ENCODE measurements at places on chromosomes 4 and X.

- no peak for DNase-seq
These were observed 82.2 kb downstream of the SUPT20HL2 start for GRCh38 chrX:24231641-24232179.

GRCh38 chr4:52586069-52586468 is 73.0 kb downstream of the USP46 start:
- DNase-seq = no peak

- no peak for DNase-seq
These were observed 3.8 kb downstream of the TET2 start for GRCh38 chr4:105150503-105150902.

GRCh38 chrX:17470136-17470535 is 95.1 kb downstream of the NHS start:
- DNase-seq = no peak

- no peak for DNase-seq
These were observed 260.9 kb upstream of the RPS6KA3 start for GRCh38 chrX:20527558-20528011.

DNA sequence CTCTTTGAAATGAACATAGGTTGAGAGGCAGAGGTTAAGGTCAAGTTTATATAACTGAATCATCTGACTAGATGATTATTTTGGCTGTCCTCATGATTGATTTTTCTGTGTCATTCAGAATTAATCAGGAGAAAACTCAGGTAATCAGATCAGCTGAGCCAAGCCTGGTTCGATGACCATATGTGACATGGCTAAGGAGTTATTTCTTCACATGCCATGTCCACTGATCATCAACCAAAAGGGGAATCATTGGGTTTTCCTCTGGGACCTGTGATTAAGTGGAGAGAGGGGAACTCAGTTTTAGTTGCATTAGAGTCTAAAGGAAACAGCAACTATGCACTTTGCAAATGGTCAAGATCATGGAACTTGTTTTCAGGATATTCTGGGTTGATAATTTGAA is 20.3 kb upstream of the PACRGL start:
- no peak for DNase-seq

GRCh38 chr4:99462875-99463464 is 27.8 kb upstream of the ADH7 start:
- peak; percentile 32 for DNase-seq

DNA sequence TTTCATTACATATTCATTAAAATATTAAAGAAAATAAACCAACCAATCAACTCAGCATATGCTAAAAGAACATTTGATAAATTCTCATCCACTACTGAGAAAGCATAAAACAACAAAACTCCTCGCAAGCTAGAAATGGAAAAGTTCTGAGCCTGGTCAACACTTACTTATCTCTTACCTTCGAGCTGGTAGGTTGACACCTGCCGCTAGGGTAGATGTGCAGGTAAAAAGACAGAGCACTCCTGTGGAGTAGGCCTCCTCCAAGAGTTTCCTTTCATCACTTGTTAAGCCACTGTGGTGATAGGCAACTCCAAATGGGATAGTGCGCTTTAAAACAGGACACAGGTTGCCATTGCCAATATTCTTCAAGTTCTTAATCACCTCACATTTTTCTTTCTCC is 18.9 kb downstream of the HELQ start:
- DNase-seq = no peak

DNA sequence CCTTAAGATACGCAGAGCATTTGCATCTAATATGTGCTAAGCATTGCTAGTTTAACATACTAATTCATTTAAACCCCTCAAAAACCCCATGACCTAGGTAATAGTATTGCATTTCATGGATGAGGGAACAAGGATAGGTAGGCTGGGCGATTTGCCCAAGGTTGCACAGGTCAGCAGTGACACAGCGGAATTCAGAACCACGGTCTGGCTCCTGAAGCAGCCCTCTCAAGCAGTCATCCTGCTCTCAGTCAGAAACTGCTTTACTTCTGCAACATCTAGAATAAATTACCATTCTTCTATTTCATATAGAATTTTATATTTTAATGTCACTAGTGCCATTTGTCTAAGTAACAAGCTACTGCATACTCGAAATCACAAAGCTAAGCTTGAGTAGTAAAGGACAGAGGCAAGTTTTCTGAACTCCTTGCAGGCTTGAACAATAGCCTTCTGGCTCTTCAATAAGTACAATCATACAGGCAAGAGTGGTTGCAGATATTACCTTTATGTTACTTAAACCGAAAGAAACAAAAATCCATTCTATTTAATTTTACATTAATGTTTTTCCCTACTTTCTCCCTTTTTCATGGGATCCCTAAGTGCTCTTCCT is 555 bp upstream of the SPP1 start:
- DNase-seq = no peak

GRCh38 chrX:131918839-131919238 is 104.3 kb upstream of the STK26 start:
- DNase-seq = no peak

GRCh38 chr4:101252721-101253120 is 94.6 kb downstream of the PPP3CA start:
- no peak for DNase-seq

DNA sequence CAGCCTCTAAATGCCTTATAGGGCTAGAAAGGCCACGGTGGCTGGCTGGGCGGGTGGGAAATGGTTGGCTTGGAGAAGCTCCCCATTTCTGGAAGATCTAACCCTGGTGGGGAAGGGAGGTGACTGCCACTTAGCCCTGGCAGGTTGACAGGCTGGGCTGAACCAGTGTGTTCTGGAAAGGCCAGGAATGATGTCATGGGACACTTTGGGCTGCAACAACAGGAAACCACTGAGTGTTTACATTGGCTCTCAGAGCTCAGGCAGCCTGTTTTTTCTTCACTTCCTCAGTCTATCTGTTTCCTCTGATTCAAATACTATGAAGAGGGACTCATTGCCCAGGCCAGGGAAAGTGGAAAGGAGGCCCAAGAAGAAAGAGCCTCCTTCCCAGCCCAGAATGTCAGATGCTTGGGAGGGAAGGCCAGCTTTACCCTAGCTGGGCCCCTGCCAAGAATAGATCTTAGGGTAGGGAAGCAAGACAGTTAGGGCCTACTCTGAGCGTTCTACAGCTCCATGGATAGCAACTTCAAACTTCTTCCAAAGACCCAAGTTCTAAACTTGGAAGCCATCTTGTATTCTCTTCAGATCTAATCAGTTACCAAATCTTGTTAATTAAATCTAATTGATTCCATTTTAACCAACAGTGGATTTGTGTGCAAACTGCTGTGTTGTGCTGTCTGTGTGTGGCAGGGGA is 65.8 kb upstream of the MSN start:
- no peak for DNase-seq

DNA sequence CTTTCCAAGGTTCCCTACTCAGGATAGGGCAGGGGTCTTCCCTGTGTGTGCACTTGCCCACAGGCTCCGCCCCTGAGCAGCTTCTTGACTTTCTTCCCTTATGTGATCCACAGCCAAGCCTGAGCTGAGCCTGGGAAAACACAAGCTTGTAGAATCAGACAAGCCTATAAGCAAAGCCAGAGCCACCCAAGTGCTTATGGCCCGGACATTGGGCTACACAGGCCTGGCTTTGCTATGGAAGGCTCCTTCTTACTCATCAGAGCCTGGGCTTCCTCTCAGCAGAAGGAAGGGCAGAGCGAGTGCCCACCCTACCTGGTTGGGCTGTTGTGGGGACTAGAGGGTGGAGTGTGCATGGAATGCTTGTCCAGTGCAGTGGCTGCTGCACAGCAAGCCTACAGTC is 1.3 kb upstream of the TNIP2 start:
- DNase-seq = no peak

- no peak for DNase-seq
These were observed 5.5 kb downstream of the GSTCD start for GRCh38 chr4:105714071-105714521.

- no peak for DNase-seq
These were observed 255.5 kb downstream of the BMPR1B start for GRCh38 chr4:95013236-95013635.

DNA sequence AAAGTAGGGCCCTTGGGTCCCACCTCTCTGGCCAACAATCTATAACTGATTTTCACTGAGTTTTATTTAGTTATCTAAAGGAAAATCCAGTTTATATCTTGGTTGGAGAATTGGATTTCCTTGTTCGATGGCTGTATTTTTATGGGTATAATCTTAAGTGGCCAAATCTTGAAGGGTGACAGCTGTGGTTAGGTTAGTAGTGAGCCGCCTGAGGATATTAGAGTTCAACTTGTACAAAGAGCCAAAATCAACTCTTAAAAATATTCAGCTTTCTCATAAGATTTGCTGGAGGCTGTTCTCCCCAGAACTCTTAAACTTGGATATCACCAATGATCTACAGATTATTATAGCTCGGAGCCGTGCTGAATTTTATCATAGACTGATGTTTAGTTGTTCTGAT is 54.6 kb upstream of the UNC5C start:
- no peak for DNase-seq

DNA sequence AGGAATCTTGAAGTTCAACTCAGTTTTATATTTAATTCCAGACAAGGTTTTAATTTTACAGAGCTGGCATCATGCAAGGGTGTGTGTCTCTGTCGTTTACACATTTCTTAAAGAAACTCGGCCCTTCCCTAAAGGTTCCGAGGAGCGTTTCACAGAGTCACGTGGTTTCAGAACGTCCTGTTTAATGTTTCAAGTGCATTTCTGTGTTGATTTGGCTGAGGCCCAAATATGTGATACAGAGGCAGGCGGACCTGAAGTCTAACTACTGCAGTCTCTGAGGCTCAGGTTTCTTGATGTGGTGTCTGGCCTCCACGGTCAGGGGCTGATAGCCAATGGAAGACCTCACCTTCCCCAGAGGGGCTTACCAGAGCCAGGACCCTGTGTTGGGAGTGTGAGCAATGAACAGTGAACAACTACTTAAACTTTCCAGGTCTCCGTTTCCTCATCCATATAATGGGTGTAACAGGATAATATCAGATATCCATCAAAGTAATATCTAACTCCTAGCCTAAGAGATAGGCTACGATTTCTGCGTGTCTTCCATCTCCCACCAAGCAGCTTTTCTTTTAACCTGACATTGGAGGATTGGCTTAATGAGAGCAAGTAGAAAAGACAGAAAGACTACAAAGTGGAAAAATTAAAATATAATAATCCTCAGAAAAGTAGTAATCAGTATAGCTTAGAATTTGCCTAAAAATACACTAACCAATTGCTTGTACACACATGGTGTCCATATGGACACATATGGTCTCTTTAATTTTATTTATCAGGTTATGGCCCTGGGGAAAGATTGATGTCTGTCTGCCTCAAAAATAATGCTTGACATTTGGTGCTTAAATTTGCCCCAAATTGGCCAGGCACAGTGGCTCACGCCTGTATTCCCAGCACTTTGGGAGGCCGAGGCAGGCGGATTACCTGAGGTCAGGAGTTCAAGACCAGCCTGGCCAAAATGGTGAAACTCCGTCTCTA is 50.0 kb upstream of the TRIM2 start:
- no peak for DNase-seq

DNA sequence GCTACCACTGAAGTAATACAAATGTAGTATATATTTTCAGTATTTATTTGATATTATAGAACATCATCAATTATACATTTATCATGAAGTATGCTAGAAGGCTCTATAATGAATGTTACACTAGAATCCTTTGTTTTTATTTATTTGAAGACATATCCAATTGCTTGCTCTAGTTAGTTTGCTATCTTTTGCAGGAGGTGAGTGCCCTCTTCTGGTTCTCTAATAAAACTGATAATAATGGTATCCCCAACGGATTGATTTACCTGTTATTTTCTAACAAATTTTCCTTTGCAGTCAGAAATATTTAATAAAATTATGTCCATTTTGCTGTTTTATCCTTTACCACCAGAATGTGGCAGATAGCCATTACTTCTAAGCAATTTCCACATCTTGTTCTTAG is 274.3 kb upstream of the TACR3 start:
- no peak for DNase-seq

DNA sequence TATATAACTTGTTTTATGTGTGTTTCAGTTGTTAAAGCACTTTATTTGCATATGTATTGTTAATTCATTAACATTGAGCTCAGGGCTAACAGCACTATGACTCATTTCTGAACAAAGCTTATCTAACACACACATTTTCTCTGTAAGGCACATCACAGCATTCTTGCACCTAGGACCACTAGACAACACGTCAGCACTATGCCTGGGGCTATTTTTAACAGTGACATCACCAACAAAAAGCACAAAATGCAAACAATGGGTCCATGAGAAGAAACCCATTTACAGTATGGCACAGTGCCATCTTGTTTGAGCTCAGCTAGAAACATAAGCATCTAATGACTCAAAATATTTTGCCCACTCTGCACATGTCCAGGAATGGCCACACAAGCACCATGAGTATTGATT is 124.4 kb downstream of the RELL1 start:
- no peak for DNase-seq

DNA sequence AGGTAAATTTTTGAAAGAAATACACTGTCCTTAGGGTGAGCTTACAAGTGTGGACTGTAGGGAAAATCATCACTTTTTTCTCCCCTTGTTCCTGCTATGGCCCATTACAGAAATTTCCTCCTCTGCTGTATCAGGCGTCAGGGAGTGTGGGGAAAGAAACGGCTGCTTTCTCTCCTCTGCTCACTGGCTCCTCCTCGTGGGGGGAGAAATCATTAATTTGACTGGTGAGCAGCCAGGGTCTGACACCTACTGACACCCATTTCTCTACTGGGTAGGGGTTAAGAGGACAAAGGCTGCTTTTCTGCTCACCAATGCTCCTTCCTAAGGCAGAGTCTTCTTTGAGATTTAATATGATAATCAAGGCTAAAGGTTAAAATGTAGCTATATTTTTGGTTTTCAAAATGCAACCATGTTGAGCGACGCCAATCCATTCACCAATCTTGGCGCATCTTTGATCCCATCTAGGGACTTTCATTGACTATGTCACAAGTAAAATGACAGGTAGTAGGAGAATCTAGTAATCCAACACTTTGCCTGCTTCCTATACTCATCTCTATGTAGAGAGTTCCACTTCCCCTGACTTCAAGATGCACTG is 25.1 kb downstream of the SETD7 start:
- peak; percentile 37 for DNase-seq

GRCh38 chr4:10092481-10093270 is 23.9 kb downstream of the WDR1 start:
- DNase-seq = no peak

GRCh38 chrX:48474127-48474526 is 1.9 kb upstream of the FTSJ1 start:
- no peak for DNase-seq

DNA sequence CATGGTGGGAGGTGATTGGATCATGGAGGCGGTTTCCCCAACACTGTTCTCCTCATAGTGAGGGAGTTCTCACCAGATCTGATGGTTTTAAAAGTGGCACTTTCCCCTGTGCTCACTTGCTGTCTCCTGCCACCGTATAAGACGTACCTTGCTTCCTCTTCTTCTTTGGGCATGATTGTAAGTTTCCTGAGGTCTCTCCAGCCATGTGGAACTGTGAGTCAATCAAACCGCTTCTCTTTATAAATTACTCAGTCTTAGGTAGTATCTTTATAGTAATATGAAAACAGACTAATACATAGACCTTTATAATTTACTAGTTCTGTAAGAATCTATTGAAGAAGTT is 82.5 kb upstream of the PITX2 start:
- DNase-seq = no peak

DNA sequence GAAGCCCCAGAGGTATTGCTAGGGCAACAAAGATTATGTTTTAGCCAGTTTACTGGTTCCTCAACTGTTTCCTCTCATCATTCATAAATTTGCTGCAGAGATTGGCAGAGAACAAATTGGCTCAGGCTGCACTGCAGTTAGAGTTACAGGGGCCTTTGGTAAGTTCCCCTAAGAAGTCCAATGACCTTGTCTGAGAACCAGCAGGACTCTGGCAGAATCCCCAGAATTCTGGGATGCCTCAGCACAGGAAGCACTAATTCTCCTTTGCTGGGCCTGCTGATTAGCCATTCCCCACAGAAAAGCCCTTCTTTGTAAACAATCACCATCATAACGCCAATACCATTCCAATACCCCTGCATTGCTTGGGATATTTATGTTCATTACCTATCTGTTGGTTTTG is 151.3 kb downstream of the USP46 start:
- DNase-seq = no peak

All from activated T-cell treated with anti-CD3 and anti-CD28 coated beads for 24 hours (primary cell).